Stimulated activated CD4-positive, alpha-beta T cell treated with anti-CD3 and anti-CD28 coated beads, TNF-alpha, amount 100 ng/mL, for 1 hour (primary cell): ENCODE measurements at places on chromosomes 5 and 9.

GRCh38 chr5:132321109-132321721 lies 27.0 kb downstream of the SLC22A4 start:
- no peak for DNase-seq

DNA sequence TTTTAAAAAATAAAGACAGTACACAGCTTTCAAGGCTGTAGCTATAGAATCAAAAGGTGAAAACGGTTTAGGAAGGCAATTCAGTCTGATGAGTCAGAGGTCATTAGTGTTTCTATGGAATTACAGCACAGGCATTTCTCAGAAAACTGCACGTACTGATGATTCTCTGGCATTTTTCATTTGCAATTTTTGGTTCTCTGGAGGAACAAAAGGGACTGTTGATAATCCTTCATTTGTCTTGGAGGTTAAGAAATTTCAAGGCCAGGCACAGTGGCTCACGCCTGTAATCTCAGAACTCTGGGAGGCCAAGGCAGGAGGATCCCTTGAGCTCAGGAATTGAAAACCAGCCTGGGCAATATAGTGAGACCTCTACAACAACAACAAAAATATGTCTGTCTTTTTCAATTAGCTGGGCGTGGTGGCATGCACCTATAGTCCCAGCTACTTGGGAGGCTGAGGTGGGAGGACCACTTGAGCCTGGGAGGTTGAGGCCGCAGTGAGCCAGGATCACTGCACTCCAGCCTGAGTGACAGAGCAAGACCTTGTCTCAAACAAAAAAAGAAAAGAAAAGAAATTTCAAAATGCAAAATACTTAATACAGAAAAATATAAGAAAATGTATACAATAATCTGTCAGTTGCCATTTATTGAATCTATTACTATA lies 27.3 kb downstream of the NR6A1 start:
- DNase-seq: no peak

- DNase-seq: no peak
These were observed 90.9 kb downstream of the NFIB start for GRCh38 chr9:14223081-14223480.

- no peak for DNase-seq
These were observed 108.2 kb upstream of the KLF4 start for GRCh38 chr9:107597743-107598217.

- DNase-seq: no peak
These were observed 273.8 kb upstream of the TARS1 start for GRCh38 chr5:33166948-33167347.

- DNase-seq: no peak
These were observed 54.5 kb upstream of the TGFBR1 start for GRCh38 chr9:99050292-99050911.
